Activated T-helper 17 cell treated with anti-CD3 and anti-CD28 coated beads, Interleukin-2, amount 50 U/mL, for 72 hours (primary cell): ENCODE measurements at places on chromosomes 13 and 19. TPM values are rescaled to one million over a fixed set of nuclear protein-coding genes. Genes with fewer than 3 reads are reported as not detected.

DNA sequence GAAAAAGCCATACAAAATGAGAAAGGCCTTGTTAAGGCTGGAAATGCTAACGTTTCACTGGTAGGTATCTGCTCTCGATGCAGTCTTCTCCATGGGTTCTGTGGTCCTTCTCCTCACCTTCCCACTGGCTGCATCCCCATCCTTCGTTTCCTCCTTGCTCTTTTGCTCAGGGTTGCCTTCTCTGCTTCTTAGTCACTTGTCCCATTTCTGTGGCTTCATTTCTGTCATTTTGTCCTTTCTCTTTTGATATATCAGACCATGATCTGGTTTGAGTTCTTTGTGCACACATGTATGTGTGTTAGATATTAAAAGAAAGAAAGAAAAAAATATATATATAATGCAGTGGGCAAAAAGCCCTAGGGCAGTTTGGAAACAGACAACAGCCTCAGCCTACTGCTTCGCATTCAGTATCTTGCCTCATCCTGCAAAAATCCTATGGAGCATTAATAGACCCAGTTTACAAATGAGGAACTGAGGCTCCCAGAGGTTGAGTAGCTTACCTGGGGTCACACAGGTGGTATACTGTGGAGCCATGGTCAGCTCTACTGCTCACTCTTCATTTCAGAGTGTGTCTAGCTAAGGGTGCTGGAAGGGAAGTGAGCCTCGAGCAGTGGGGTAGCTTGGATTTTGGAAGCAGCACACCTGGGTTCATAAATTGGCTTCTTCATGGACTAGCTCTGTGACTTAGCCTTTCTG, 57.6 kb upstream of the MEDAG start:
- ATAC-seq, result peak; percentile 36

- ATAC-seq, result no peak
Observed at GRCh38 chr13:46572752-46573431, 19.9 kb downstream of the LRCH1 start.

Gene ZNF568
- total RNA-seq, result 10.1 TPM

DNA sequence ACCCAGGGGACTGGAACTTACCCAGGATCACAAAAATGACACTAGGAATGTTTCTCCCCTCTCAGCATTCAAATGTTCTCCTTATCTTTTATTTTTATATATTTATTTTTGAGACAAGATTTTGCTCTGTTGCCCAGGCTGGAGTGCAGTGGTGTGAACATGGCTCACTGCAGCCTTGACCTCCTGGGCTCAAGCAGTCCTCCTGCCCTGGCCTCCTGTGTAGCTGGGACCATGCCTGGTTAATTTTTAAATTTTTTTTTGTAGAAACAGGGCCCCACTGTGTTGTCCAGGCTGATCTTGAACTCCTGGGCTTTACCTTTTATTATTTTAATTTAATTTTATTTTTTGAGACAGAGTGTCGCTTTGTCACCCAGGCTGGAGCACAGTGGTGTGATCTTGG, 108.2 kb downstream of the PCCA start:
- no peak for ATAC-seq

Gene NXNL1
- not detected for total RNA-seq

DNA sequence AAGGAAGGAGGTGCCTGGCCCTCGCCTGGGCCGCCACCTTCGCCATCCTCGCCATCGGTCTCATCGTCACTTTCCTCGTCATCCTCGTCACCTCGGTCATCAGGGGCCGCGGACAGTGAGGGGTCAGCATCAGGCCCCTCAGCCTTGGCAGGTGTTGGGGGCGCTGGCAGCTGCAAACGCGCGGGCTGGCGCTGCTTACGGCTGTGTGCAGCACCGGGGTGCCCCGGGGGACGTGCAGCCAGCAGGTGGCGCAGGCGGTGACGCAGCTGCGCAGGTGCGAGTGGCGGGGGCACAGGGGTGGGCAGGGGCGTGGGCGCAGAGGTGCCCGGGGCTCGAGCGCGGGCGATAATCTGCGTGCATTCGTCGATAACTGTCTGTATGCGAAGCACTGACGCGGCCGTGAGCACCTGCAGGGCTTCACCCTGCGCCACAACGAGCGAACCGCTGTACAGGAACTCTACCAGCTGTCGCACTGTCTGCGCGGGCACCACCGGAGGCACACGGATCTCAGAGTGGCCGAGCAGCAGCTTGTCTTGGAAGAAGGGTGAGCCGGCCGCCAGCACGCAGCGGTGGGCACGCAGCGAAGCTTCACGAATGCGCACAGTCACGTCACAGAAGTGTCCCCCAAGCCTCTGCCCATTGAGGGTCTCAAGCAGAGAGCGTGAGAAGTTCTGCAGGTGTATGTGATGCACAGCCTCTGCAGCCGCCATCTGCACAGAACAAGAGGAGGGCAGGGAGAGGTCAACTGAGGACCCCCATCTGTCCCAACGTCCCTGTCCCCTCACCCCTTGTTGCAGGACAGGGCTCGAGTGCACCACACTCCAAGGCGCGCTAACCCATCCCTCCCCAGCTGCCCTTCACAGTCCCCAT, 2.4 kb downstream of the ZBTB45 start:
- ATAC-seq, result no peak

DNA sequence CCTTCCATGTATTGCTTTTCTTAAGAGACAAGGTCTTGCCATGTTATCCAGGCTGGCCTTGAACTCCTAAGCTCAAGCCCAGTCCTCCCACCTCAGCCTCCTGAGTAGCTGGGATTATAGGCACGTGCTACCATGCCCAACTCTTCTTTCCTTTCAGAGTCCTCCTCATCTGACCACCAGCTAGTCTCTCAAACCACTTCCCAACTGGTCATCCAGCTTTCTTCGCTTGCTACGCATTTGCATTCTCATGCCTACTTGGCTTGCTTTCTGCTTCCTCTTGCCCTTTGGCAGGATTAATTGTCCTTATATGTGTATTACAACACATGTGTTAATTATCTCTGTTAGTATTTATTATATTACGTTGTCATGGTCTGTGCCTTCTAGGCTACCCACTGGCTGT, 6.3 kb downstream of the GPR18 start:
- ATAC-seq, result no peak
